ENCODE measurements at places on chromosomes 6 and 20. TPM values are rescaled to one million over a fixed set of nuclear protein-coding genes. Genes with fewer than 3 reads are reported as not detected.

GRCh38 chr20:43328697-43329096 lies 129.0 kb upstream of the SRSF6 start:
- DNase-seq = no peak

GRCh38 chr6:168248148-168248620 lies 71.4 kb downstream of the DACT2 start:
- no peak for DNase-seq

DNA sequence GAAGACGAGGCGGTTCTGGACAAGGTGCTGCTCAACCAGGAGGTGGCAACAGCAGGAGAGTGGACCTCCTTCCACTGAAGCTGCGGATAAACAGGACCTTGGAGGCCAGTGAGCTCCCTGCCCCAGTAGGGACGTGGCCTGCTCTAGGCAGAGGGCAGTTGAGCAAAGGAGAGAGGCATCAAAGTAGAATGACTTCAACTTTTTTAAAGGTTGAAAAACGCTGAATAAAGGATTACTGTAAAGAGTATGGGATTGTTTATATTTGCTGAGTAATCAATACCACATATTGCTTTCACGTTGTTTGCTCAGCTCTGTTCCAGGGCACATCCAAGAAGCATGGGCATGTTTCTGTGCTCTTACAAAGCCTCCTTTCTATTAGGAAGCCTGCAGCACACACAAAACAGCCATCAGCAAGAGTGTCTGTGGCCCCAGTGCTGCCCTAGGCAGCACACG lies 48.1 kb downstream of the ERMARD start:
- DNase-seq = no peak

DNA sequence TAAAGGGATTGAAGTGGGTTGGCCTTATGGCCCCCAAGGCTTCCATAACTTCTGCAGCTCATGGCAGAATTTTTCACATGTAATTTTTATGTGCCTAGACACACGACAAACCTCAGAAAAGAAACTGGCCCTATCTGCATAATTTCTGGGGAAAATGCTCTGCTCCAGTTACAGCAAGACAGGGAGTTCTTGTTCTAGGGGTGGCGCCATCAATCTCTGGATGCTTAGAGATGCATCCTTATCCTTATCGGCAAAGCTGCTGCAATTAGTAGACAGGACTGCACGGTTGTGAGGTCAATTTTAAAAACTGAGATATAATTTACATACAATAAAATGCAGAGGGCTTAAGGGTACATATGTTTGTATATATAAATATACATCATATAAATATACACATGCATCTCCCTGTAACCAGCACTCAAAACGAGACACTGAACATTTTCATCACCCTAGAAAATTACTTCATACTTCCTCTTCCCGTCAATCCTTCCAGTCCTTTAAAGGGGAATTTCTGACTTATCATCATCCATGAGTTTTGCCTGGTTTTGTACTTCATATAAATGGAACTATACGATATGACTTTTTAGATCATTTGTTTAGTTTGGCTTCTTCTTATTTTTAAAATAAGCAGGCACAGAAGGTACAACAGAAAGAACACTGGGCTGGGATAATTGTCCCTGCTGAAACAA lies 10.2 kb downstream of the ELMO2 start:
- no peak for DNase-seq

DNA sequence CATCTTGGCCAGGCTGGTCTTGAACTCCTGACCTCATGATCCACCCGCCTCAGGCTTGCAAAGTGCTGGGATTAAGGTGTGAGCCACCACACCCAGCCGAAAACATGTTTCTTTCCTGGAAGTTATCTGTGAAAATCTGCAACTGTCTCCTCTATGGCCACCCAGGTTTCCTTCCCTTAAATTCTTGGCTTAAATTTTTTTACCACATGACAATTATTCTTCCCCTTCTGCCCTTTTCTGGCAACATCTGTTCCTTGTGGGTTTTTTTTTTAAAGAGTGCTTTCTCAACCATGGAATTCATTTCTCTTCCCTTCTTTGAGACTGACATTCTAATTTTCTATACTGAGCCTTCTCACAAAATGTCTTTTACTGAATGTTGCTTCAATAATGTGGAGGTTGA lies 59.6 kb downstream of the DOK5 start:
- no peak for DNase-seq

GRCh38 chr20:18055261-18055660 lies 2.5 kb downstream of the OVOL2 start:
- no peak for DNase-seq

The RGL2 gene
- total RNA-seq = 65.5 TPM

The CRISP3 gene
- total RNA-seq = not detected
